Sigmoid colon (tissue), 7 donors: ENCODE measurements at places on chromosomes 3 and 15. TPM values are rescaled to one million over a fixed set of nuclear protein-coding genes. Genes with fewer than 3 reads are reported as not detected.

Gene ARPP19
- 137 TPM for total RNA-seq

Gene A4GNT
- not detected for total RNA-seq

Gene ARF4
- 88.1 TPM for total RNA-seq

Gene STAB1
- 138 TPM for total RNA-seq

Gene CHRNA3
- total RNA-seq: 5.4 TPM

Gene FGF12
- 2.5 TPM for total RNA-seq

Gene VPS39
- total RNA-seq: 71.9 TPM

Gene RBP2
- not detected for total RNA-seq

Gene SLC24A5
- total RNA-seq: not detected
